ENCODE measurements at places on chromosomes 6 and 20.

DNA sequence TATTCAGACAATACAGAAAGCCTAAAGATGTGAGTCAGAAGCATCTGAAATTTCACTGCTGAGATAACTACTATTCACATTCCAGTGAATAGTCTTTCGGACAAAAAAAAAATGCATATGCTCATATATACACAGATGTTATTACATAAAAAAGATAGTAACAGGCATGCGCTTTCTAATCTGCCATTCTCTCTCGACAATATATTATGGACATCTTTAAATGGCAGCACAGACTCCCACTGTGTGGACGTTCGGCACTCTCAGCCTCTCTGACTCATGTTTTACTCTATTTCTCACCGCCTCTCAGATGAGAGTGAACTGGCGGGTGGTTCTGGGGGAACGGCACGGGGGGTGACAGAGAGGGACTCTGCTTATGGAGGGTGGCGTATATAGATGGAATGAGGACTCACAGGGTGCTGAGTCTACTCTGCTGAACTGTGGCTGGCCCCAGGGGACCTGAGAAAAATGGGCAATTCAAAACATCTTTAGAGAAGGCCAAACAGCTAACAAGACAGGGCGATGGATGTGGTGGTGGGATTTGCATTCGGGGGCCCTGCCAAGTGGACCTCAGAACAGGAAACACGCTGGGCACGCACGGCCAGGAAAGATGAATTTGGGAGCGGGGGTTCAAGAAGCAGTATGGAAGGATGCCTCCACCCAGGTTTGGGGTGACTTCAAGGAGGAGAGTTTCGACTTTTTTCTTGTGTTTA, 68.9 kb downstream of the MDGA1 start:
- no peak for DNase-seq

GRCh38 chr6:74213995-74214394, 518.0 kb downstream of the CD109 start:
- no peak for DNase-seq

DNA sequence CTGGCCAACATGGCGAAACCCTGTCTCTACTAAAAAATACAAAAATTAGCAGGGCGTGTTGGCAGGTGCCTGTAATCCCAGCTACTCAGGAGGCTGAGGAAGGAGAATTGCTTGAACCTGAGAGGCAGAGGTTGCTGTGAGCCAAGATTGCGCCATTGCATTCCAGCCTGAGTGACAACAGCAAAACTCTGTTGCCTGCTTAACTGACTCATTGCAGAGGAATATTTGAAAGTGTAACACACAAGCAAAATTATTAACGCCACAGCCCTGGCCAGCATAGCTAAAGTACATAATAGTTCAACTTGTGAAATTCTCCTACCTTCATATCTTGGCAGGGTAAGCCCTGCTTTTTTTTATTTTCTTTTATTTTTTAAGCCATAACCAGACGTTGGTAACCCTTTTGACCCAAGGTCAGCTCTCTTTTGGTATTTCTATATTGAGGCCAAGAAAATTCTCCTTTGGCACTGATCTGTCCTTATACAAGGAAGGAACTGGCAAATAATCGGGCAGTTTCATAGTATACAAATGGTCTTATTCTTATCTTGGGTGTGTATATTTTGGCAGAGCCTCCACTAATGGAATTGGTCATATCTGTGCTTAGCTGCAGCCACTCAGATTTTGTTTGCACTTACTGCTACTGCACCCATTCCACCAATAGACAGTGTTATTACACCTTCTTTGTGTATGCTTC, 4.0 kb upstream of the ADGRF5 start:
- DNase-seq, result no peak

DNA sequence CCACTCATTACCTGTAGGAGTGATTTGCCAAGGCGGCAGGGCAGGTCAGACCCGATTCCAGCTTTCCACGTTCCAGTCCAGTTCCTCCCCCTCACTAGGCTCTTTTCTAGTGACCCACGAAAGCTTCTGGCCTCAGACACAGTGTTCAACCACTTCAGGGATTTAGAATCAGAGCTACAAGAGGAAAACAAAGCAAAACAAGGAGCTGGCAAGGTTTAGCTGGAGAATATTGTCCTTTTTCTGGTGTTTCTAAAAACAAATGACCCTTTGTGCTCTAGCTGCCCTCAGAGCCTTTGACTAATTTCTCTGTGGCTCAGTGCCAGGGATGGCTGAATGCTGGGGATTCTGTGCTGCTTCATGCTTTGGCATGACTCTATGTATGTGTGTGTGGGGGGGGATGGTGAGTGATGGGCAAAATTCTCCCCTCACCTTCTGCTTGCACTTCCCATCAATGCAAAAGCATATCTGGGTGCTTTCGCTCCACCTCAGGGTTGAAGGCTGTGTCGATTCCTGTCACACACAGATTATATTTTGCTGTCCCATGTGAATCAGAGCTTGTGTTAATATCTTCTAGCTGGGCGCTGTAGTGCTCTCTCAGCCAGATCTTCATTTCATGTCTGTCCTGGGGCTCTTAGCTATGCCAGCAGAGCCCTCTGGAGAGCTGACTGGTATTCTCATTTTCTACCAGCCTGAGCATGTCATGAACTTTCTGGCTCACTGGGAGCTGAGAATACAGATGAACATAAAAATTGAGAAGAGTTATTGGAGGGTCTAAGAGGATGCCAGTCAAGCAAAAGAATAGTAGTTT, 19.3 kb upstream of the NEDD9 start:
- no peak for DNase-seq

DNA sequence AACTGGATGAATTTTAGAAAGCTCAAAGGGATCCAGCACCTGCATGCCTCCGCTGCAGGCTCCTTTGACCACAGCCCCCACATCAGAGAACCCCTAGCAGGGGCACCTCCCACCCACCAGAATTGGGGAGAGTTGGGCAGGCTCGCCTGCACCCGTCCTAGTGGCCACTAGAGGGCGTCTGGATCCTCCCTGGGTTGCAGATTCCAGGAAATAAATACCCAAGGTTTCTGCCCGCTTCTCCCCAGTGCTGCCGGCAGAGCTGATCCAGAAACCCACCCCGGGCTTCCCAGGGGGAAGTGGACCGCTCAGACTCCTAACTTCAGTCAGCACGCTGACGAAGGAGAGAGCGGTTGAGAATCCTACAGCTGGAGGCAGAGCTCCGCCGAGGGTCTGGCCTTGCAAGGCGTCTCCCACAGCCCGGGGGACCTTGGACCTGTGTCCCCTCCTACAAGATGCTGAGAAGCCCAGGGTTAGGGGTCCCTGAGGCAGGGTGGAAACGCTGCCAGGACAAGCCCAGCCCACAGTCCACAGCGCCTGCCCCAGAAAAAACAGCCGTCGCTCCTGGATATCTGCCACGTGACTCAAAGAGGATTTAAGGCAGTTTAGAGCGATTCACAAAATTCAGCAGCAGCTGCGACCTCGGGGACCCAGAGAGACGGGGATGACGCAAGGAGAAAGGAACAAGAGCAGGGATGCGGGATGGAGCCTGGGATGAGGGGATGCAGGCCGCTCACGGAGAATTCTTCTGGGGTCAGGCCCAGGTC, 32.6 kb upstream of the PHACTR3 start:
- DNase-seq, result peak; percentile 40

DNA sequence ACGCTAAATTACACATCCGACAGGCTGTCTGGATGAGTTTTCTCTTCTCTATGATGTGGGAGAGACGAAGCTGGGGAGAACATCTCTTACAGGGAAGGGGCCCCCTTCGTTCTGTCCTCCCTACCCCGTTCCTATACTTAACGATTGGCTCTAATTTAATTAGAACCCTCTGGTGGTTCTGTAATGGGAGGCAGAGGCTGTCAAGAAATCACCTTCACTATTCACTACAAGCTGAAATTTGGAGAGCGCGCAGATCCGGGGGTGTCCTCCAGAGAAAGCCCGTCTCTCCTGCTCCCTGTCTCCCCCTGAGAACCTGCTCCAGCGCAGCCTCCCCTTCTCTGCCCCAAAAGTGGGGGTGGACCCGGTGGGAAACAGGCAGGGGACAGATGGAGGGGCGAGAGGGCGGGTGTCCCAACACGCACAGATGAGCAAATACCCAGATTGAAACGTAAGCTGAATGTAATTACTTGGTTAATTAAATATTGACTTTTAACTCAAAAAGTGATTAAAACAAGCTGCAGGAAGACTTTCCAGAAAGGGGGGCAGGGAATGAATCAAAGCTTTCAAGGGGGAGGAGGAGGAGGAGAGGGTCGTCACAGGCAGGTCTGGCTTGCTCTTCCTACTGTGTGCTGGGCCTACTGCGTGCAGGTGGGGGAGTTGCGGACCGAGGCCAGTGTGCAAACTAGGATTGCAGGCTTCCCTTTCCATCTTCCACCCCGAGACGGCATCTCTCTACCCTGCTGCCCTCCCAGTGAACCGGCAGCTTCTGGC, 1.3 kb downstream of the SULF2 start:
- DNase-seq, result no peak

- no peak for DNase-seq
Measured at GRCh38 chr6:20919677-20920385, 385.6 kb downstream of the CDKAL1 start.

DNA sequence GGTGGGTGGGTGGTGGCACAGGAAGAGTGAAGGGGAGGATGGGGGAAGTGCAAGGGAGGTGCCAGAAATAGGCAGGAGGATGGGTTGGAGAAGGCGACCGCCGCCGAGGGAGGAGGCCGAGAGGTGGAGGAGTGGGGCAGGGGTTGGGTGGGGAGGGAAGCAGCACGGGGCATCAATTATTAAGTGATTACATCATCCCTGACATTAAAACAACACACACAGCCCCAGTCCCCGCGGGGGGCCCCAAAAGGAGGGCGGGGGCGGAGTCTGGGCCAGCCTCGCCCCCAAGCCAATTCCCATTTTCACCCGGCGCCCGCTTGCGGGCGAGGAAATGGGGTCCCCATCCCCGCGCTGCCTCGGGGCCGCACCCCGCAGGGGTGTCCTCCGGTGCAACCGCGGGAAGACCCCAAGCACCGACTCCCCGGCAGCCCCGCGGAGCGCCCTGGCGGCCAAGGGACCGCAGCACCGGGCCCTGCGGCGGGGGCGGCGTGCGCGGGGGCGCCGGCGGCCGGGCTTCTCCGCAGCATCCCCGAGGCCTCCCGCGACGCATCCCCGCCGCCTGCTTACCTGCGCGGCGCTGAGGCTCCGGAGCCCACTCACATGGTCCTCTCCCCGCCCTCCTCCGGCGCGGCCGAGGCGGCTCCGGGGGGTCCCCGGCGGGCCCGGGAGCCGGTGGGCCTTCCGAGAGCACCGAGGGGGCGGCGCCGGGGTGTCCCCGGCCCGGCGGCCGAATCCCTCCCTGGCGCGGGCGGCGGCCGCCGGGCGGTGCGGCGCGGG, 663 bp downstream of the FYN start:
- DNase-seq, result peak; percentile 52

GRCh38 chr6:75285283-75285639, 669 bp upstream of the TMEM30A start:
- DNase-seq, result no peak

DNA sequence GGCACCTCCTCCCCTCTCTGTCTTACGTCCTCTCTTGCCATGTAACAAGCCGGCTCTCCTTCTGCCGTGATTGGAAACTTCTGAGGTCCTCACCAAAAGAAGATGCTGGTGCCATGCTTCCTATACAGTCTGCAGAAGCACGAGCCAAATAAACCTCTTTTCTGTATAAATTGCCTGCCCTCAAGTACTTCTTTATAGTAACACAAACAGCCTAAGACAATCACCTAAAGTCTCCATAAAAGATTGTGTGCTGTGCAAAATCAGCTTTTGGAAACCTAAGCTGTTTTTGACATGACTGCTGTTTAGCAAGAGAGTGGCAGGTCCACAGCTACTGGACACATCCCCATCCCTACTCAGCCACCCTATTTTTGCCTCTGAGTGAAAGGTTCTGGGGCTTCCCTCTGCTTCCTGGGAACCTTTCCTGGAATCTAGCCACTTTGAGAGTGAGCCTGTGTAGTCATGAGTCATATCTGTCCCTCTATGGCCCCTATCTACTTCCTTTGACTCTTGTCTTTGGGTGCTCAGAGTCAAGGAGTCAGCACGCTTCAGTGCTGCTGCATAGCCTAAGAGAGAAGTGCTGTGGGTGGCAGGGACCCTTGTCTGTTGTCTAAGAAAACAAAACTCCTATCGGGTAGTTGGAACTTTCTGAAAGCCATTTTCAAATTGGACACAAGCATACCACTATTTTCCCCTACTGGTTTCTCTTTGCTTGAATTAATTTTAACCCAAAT, 110.0 kb downstream of the PPP1R14C start:
- DNase-seq, result no peak

DNA sequence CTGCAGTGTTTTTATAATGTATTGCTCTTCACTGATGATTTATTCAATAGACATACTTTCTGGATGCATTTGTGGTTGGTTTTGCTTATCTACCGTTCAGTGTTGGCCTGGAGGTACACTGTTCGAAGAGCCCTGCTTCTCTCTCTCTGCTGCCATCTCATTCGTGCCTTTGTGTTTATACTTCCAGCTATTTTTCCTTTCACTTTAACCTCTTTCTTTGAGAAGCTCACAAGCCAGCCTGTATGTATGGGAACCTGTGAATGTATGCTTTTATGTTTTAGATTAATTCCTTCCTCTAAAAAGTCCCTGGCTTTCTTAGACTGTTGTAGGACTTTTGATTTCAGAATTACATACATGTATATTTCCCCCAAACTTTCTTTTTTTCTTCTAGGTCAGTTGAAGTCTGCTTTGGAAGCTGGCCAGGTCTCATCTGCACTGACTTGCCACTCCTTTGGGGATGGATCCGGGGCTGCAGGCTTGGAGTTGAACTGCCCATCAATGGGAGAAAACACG, 83.0 kb downstream of the SCAND1 start:
- DNase-seq, result no peak

- DNase-seq, result no peak
Measured at GRCh38 chr20:63057171-63058117, 50.7 kb upstream of the BHLHE23 start.

Measured in CD4-positive, alpha-beta T cell treated with Interleukin-6 at 100 ng/mL for 8 hours (primary cell).